Gastroesophageal sphincter (tissue), 4 donors: ENCODE measurements at places on chromosomes 2 and 18. TPM values are rescaled to one million over a fixed set of nuclear protein-coding genes. Genes with fewer than 3 reads are reported as not detected.
A peak's percentile ranks its signal among the peaks of the same experiment; 100 is the strongest.

DNA sequence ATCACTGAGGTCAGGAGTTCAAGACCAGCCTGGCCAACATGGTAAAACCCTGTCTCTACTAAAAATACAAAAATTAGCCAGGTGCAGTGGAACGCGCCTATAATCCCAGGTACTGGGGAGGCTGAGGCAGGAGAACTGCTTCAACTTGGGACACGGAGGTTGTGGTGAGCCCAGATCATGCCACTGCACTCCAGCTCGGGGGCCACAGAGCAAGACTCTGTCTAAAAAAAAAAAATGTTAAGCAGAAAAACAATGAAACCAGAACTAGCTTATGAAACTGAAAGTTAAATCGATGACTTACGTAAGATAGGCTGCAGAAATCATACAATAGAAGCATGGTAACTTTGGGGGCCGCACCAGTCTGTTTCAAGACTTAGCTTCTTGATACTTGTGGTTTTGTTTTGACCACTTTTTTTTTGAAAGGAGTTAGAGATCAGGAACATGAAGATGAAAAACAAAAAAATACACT, 6.2 kb upstream of the GPR155 start:
- ATAC-seq = no peak

DNA sequence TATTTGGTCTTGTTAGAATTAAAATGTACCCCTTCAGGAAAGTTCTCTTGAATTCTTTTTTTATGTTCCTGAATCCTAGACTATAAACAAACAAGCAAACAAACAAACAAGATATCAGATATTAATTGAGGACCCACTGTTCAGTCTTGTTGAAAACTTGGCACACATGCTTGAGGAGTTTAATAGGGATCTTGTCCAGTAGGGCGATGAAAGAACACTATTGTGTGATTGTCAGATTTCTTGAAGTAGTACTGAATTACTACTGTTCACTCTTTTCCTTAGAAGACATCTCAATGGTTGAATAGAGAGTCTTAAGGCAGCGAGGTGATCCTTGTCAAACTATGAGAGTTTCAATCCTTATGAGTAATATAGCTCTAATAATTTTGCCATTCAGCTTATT, 130.2 kb downstream of the PTPRM start:
- no peak for ATAC-seq

DNA sequence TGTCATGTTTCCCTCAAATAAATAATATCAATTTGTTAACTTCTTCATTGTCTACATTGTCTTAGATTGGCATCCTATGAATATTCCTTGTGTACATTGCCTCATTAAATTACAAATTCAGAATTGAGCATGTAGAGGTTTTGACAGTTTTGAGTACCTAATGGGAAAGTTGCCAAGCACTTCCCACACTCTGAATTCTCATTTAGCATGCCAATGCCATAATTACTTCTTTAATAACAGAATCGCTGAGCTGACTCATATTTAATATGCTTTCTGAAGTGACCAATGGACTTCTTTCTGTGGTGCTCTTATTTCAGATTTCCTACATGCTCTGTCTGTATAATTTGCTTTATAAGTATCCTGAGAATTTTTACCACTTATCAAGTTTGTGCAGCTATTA, 114.4 kb upstream of the NOL4 start:
- no peak for ATAC-seq

GRCh38 chr2:171149986-171150693, 10.6 kb downstream of the TLK1 start:
- ATAC-seq = no peak

GRCh38 chr2:118103951-118104940, 16.0 kb downstream of the INSIG2 start:
- no peak for ATAC-seq

DNA sequence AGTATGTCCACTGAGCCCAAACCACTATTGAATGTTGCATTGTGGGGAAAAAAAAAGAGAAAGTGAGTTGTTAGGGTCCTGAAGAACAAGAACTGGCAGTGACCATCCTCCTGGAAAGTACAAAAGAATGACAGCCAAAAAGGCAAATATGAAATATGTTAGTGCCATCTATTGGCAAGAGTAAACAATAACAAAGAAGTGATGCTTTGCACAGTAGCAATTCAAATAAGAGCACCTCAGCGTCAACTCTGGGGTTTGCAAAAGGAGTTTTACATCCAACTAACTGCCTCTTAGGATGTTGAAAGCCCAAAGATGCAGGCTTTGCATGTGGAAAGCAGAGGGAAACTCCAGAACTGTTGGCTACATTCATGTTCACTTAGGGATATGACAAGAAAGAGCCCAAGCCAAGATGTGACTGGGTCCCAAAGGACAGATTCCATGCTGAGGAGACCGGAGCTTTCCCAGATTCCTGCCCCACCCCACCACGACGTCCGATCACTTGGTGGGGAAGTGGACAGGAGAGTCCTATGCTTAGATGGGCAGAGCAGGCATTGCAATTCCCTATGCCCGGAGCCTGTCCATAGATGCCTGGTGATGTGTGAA, 15.6 kb downstream of the TRABD2A start:
- no peak for ATAC-seq

DNA sequence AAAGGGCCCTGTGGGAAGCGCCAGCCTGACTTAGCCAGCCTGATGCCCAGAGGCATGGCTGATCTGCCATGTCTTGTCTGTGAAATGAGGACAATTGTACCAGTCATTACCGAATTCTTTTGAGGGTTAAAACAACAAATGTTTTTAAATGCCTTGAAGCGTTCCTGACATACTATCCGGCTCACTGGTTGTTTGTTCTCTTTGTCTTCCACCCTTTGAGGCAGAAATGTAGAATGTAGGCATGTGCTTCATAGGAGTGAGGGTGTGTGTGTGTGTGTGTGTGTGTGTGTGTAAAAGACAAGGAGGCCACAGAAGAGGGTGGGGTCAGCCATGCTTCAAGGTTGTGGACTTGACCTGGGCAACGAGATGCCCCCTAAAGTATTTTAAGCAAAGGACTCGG, 35.5 kb downstream of the TGFBRAP1 start:
- ATAC-seq = no peak

- no peak for ATAC-seq
Observed at GRCh38 chr2:180519276-180519675, 461.1 kb upstream of the UBE2E3 start.

Gene RNF144A
- 9.2 TPM for total RNA-seq

- no peak for ATAC-seq
Observed at GRCh38 chr2:40386177-40386576, 65.7 kb downstream of the SLC8A1 start.

- ATAC-seq = no peak
Observed at GRCh38 chr2:233531955-233532354, 34.6 kb downstream of the USP40 start.

GRCh38 chr2:241767464-241768250, 9.0 kb upstream of the GAL3ST2 start:
- ATAC-seq = no peak

DNA sequence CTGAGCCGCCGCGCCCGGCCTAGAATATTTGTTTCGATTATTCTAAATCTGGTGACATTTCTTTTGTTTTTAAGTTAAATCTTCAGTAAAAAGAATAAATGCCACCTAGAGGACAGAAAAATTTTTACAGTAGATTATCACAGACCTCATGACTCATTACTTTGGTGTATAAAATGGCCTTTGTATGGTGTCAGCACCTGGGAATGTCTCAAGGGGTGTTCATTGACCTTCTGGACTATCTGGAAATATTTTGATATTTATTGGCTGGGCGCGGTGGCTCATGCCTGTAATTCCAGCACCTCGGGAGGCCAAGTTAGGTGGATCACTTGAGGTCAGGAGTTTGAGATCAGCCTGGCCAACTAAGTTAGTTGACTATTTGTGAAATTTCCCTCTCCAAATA, 30.3 kb upstream of the SLC30A6 start:
- no peak for ATAC-seq

Gene ZAP70
- total RNA-seq = 2.0 TPM

- no peak for ATAC-seq
Observed at GRCh38 chr2:180955101-180955500, 25.3 kb upstream of the UBE2E3 start.

DNA sequence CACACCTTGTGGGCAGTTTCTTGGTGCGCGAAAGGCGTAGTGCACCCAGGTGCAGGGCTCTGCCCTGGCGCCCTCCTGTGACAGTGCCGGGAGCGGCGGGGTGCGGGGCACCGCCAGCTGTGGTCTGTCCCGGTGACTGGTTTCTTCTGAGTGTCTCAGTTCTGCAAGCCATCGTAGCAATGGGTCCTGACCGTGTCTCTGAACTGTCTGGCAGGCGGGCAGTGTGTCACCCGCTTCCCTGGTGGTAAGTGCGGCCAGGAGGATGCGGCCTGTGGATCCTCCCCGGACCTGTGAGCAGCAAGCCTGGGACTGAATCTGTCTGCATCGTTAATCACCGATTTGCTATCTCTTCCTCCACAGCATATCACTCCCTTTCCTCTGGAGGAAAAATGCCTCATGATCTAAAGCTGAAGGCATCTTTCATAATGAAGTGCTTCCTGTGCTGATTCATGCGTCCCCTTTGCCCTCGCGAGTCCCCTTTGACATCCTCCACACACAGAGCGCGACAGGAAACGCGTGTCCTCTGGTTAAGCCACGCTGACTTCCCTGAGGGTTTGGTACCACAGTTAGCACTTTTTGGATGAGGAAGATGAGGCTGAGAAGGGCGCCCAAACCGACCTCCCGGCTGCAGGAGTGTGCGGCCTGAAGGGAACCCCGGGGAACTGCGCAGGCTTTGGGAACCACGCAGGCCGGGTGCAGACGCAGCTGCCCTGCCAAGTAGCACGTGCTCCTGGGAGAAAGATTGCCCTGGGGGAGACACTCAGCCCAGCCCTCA, 416.0 kb upstream of the HS6ST1 start:
- ATAC-seq = no peak

DNA sequence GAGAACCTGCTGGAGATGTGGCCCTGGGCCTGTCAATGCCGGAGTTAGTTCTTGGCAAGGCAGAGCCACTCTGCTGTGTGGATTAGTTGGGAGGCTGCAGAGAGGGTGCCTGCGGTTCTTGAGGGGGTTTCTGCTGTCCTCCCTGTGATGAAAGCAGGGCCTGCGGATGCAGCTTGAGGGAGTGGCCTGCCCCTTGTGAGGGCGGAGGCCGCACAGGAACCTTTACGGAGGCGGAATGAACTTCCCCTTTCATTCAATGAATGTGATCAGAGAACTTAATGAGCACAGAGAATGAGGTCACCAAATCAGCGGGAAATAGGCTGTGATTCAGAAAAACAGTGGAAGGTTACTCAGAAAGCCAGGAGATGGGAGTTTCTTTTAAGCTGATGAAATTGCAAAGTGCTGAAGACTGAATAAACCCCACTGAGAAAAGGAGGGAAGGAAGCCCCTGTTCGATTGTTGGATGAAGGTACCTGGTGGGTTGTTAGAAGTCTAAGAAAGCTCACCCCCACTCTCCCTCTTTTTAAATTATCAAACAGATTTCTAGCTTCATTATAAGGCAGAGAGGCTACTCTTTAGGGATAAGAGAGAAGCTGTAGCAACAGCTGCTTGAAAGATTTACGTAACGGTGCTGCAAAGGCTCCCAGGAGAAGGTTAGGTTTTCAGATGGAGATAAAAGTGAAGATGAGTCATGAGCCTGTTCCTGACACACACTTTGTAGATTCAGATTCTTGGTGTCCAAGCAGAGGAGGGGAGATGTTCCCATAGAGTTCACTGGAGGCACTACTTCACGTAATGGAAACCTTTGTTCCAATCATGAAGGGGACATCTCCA, 47.4 kb downstream of the VWA3B start:
- peak; percentile 69 for ATAC-seq

Gene PID1
- total RNA-seq = 62.4 TPM

Gene INHA
- not detected for total RNA-seq

GRCh38 chr2:8803658-8804379, 33.6 kb downstream of the KIDINS220 start:
- peak; percentile 41 for ATAC-seq

DNA sequence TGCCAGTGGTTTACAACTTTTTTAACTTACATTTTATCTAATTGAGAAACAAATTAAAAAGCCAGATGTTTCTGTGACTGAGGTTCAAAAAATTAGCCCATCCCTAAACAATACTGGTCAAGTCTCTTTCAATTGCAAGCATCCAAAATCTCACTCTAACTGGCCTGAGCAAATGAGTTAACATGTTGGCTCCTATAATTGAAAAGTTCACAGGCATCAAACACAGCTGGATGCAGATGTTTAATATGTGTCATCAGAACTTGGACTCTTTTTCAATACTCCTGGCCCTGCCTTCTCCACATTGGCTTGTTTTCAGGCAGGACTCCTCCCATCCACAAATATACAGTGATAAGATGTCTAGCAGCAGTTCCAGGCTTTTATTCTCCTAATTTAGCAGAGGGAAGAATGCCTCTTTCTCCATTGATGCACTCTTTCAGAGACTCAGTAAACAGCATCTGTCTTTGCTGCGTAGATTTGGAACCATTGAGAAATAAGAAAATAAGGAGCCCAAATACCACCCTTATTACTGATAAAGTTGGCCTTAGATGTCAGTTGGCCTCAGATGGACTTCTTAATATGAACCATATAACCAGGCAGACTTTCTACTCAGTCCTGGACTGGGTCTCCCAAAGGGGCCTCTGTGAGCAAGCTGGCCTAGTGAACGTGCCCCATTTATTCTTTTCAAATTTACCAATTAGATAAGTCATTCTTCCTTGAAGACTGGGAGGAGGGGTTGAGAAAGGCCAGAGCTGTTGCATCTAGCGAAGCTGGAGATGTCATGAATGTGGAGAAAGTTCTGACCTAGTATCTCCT, 30.4 kb upstream of the FN1 start:
- peak; percentile 85 for ATAC-seq

Gene C2orf42
- total RNA-seq = 20.3 TPM

Gene COL4A3
- total RNA-seq = 8.9 TPM

Gene SPR
- total RNA-seq = 26.1 TPM

Gene MC5R
- total RNA-seq = not detected

DNA sequence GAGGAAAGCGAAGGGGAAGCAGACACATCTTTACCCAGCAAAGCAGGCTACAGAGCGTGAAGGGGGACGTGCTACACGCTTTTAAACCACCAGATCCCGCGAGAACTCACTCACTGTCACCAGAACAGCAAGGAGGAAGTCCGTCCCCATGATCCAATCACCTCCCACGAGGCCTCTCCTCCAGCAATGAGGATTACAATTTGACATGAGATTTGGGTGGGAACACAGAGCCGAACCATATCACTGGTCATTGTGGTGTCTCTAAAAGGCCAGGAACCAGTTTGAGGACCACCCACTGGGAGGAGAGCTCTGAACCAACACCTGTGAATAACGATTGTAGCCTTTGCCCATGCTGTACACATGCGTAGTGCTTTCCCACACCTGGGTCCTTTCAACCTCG, 116.6 kb upstream of the FAM136A start:
- ATAC-seq = no peak

Gene FARP2
- 27.6 TPM for total RNA-seq

Gene DYNAP
- total RNA-seq = not detected

Gene SLC23A3
- 0.27 TPM for total RNA-seq

DNA sequence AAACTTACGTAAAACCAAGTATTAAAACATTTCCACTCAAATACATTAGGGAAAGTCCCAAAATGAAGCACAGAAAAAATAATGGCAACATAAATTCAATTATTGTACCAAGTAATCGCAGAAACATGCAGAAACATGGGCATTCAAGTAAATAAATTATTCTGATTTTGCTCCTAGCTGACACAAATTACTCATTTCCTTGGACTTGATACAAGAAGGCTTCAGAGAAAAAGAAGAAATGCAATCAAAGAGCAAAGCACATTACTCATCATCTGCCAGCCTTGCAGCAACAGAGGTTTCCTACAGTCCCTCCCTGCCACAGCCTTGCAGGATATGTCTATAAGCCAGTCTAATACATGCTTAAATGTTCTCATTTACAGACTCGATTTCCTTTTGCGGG, 439.8 kb upstream of the LYPD1 start:
- no peak for ATAC-seq
